Activated CD4-positive, alpha-beta T cell treated with anti-CD3 and anti-CD28 coated beads, Interleukin-2, amount 50 U/mL, for 4 hours (primary cell): ENCODE measurements at places on chromosomes 5 and 9.

DNA sequence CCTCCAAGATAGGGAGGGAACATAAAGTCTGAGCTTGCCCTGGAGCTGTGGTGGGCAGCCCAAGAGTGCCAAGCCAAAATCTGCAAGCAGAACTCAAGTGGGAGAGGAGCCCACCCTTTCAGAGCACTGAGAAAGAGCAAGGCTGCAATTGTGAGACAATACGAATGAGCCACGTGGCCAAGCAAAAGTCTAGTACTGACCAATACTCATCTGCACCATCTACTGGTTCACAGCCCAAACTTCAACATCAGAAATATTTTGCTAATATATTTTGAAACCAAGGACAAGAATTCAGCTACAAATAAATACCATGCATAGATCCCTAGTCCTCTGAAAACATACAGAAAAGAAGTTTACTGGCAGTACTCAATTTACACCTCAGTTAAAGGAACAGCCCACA, 696.2 kb upstream of the COX7C start:
- no peak for DNase-seq

DNA sequence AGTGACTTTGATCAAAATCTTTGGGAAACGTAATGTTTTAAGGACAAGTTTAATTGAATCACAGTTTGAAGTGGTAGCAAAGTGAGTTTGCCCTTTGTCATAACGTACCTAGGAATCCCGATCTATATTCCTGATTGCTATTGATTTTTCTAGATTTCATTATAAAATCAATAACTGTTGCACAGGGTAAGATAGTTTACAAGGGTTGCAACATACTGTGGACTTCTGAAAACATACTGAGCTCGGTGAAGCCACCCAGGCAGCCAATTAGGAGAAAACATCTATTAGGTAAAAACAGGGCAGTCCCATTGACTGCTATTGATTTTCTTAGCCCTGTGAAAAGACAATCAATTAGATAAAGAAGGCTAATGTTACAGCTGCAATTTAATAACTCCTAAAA, 659.9 kb downstream of the ISL1 start:
- DNase-seq: no peak

DNA sequence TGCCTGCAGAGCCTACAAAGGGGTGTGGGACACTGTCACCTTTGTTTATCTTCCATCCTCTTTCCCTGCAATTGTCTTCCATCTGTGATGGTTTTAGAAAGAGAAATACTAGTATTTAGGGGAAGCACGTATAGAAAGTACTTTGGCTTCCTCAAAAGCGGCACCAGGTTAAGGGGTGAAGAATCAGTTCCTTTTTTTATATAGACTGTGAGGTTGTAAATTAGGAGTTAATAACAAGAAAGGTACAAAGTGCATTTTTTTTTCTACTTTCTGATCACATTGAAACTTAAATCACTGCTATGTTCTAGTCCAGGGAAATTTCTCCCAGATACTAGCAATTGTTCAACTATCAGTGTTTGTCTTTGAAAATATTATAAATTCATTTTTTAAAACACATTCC, 219.3 kb downstream of the CEMIP2 start:
- DNase-seq: no peak

GRCh38 chr9:110688329-110688728, 19.7 kb downstream of the MUSK start:
- no peak for DNase-seq

DNA sequence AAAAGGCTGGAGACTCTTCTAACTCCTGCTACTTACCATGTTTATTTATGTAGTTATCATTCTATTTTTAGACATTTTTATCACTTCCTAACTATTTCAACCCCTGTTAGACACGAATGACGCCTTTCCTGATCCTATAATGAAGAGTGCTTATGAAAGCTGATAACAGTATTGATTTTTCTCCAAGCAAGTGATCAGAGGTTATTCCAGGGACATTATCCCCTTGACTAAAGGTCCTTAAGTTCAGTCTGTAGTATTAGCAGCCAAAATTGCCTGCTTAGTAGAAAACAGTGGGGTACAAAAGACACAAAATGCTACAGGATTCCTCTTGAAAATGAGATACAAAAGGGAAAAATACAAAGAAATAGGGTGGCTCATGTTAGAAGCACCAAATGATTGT, 235.6 kb downstream of the DNAH5 start:
- DNase-seq: no peak

- DNase-seq: no peak
Observed at GRCh38 chr5:122183788-122184170, 54.4 kb downstream of the ZNF474 start.
